ENCODE measurements at places on chromosomes 7 and 10. TPM values are rescaled to one million over a fixed set of nuclear protein-coding genes. Genes with fewer than 3 reads are reported as not detected.

The GRID2IP gene
- not detected for total RNA-seq

The ALOX5 gene
- 0.20 TPM for total RNA-seq

The ZMIZ2 gene
- 17.4 TPM for total RNA-seq

The PRSS58 gene
- not detected for total RNA-seq

The SND1 gene
- 104 TPM for total RNA-seq

The EMX2 gene
- total RNA-seq, result not detected

The P4HA1 gene
- total RNA-seq, result 24.3 TPM

The CPA1 gene
- not detected for total RNA-seq

The EVX1 gene
- total RNA-seq, result 0.19 TPM

The MALRD1 gene
- not detected for total RNA-seq

The DENND2A gene
- 0.41 TPM for total RNA-seq

The DPP6 gene
- not detected for total RNA-seq

The RAMP3 gene
- total RNA-seq, result not detected

The CFAP46 gene
- 1.5 TPM for total RNA-seq

The CDHR1 gene
- total RNA-seq, result 0.14 TPM

The ORC5 gene
- total RNA-seq, result 25.6 TPM
